ENCODE measurements at places on chromosomes 7 and 10.

DNA sequence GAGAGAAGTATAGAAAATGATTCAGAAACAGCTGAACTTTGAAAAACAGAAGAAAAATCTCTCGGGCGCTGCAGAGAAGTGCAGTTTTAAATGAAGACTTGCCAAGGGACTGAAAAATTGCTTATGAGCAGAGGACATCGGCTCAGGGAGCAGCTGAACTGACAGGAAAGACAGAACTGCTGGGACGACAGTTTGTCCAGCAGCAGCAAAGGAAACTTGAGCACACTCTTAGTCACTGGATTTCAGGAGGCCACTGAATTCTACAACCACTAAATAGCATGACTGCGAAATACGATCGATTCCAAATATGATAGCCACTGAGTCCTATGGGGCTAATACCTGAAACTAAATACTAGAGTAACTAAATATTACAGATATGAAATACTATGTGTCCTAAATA, 43.0 kb downstream of the LEP start:
- no peak for DNase-seq

DNA sequence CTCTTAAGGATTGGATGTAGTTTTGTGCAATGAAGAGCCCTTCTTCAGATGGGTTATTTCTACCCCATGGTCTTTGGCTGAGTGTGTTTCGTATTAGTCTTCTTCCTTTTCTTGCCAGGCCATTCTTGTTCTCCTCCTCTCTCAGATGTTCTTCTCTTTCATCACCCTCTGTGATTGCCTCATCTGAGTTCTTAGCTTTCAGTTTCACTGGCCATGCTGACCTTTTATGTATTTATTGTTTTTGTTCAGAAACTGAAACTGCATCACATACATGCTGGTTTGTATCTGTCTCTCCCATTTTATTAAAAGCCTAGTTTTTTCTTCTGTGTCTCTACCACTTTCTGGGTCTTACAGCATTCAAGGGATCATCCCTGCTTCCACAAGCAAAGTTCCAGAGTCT, 21.7 kb upstream of the PCGF5 start:
- no peak for DNase-seq

DNA sequence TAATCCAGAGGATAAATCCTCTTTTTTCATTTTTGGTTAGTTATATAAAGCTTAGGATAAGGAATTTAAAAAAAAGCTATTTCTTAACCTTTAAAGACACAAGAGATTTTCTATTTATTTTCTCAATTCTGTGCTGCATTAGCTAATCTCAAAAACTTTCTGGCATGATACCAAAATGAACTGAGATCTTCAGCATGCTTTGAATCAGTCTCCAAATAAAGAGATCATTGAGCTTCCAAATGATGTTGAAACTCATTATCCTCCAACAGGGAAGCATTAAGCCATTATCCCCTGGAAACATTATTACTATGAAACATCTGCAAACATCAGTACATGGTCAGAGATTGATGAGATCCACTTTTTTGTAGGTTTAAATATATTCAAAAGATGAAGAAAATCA, 350.3 kb upstream of the TEX47 start:
- no peak for DNase-seq

DNA sequence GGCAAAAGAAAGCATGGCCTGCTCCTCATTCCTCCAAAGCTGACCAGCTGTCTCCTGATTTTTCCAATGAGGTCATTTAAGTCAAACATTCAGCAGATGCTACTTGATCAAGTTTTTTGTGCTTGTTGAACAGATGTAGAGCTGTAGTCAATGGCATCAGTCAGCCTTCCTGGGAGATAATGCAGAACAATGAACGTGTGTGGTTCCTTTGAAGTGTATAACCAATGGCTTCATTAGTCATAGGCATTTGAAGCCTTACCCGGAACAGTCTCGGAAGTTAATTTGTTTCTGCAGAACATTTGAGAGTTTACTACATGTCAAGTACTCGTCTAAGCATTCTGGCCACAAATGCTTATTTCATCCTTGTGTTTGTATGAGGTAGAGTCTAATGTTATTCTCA, 227.1 kb downstream of the ADRA2A start:
- DNase-seq = no peak

DNA sequence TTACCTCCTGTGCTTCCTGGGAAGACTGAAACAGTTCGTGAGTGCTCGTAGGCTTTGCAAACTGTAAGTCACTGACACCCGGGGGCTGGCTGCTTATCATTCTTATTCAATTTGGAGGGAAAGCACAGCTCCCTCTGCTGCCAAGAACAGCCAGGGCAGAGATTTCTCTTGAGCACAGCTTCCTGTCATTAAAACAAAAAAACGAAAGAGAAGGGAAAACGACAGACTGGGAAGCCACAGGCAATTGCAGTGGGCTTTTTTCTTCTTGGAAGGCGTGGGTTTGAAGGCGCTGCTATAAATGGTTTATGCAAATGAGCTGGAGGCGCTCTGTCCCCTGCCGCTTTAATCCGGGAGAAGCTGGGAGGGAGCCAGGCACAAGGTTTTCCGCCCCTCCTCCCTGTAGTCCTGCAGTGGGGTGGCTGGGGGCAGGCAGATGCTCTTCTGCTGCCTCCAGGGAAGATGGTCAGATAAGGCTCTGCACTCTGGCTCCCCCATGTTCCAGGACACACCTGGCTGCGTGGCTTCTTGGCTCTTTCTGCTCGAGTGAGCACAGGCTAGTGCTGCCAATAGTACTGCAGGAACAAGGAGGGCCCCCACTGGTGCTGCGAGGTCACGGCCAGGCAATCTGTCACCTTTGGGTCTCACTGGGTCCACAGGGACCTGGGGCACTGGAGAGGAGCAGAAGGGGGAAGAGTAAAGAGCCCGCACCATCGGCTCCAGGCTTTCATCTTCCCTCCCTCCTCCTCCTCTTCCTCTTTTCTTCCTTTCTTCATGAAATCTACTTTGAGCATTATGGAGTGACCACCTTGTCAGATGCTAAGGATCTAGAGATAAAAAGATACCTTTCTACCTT, 49.5 kb downstream of the NEURL1 start:
- DNase-seq = no peak

GRCh38 chr7:45203936-45204445, 46.4 kb downstream of the RAMP3 start:
- DNase-seq = no peak

DNA sequence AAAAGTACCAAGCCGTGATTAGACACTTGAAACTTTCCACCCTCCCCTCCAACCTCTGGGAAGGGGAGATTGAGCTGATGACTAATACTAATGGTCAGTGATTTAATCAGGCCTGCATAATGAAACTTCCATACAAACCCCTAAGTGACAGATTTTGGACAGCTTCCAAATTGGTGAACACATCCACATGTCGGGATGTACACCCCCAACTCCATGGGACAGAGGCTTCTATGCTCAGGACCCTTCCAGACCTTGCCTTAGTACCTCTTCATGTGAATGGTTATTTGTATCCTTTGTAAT, 4.8 kb downstream of the NUB1 start:
- no peak for DNase-seq

GRCh38 chr10:24849501-24850299, 102.7 kb downstream of the PRTFDC1 start:
- no peak for DNase-seq

DNA sequence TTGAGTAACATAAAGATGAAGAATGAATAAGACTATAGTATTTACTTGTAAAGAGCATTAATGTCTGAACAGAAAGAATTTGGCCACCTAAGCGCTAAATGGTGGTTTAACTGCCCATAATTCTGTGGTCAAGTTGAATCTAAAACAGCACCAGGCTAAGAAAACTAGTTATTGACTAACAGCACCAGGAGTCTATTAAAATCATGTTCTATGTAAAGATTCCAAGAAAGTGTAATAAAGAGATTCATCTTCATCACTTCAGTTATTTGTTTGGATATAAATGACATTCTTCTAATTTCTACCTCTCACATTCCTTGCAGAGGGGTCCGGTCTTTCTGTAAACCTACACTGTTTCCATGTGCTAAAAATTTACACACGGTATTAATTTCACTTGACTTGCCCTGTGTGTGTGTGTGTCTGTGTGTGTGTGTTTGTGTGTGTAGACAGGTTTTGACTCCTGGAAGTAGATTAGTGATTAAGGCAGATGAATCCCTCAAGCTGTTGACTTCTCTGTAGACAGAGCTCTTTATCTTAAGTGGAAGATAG, 84.4 kb downstream of the KLF6 start:
- DNase-seq = no peak

- DNase-seq = no peak
Measured at GRCh38 chr7:129925416-129926002, 27.3 kb downstream of the UBE2H start.

DNA sequence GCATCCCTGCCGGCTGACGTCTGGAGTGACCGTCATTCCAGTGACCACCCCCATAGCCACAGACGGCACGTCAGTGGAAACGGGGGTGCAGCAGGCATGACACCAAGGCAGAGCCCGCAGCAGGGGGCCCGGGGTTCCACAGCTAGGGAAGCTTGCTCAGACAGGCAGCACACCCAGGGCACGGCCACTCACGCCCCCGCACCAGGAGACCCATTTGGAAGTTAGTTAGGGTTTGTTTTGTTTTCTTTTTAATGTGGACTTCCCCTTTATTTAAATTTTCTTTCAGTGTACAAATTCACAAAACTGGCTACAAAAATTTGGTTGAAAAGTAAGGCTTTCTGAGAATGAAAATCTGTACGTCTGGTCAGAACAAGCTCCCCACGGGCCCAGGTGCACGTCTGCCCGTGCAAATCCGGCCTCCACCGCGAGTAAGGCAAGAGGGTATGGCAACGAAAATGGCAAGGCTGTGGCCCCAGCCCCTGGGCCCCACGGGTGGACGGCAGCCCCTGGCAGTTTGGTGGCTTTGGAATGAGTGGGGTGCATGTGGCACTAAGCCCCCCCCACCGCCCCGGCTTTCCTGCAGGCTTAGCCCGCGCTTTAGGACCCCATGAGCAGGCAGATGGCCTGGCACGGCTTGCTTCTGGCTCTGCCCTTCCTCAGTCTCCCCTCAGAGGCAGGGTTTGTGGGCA, 124.2 kb downstream of the FAM53B start:
- DNase-seq = no peak

DNA sequence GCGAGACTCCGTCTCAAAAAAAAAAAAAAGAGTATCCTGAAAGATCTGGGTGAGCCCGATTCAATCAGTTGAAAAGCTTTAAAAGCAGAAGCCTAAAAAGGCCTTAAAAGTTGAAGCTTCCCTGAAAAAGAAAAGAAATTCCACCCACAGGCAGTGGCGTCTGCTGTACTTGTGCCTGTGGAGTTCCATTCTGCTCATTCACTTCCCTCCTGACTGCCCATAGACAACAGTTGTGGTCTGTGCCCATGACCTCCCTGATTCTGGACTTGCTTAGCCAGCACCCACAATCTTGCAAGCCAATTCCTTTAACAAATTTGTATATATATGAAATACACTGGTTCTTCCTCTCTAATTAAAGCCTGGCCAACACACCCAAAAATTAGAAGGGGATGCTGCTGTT, 141.7 kb downstream of the DLG5 start:
- no peak for DNase-seq

GRCh38 chr7:114783508-114783907, 138.4 kb upstream of the MDFIC start:
- no peak for DNase-seq

DNA sequence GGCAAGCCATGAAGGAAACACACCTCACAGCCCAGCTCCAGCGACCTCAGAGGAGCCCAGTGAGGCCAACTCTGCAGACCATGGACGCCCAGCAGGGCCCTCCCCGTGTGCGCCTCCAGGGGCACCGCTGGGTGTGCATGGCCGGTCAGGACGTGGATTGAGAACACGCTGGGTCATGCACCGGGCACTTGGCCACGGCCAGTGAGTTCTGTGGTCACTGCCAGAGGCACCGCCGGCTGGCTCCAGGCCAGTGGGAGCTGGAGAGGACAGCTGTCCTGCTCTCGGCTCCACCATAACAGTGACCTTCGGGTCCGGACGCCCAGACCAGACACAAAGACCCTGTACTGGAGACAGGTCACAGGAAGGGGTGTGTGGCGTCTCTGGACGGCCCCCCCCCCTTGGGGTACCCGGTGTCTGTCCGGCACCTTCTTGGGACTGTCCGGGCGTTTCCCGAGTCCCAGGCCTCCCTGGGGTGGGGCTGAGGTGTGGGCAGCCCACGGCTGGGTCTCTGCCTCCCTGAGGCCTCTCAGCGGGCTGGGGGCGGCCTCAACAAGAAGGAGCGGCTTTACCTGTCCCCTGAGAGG, 50.4 kb upstream of the NKX6-2 start:
- DNase-seq = no peak

DNA sequence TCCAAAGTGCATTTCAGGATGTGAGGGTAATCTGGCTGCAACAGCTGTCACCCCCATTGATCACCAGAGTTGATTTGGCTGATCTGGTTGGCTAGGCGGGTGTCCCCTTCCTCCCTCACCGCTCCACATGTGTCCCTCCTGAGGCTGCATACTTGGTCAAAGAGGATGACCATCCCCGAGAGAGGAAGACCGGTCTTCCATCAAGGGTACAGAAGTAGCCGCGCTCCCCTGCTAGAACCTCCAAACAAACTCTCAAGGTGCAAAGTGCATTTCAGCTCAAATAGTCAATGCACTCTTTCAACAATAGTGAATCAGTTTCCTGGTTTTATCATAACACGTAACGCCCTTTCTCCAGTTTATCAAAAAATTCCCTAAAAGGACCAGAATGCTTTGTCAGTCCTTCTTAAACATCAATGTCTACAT, 44.6 kb downstream of the CARD11 start:
- DNase-seq = no peak

DNA sequence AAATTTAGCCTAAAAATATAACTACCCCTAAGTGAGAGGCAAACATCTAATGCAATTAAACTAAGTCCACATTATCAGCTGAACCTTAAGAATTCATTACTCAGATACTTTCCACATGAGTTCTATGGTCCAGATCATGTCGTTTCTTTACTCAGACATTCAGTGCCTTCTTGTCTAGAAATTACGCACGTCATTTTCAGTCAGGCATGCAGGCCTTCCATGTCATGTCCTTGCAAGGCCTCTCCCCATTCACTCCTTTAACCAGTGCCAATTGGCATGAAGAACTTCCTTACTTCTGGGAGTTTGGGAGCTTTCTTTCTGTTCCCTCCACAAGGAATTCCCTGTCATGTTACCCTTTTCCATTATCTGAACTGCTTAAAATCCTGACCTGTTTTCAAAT, 118.8 kb downstream of the NRP1 start:
- DNase-seq = no peak

DNA sequence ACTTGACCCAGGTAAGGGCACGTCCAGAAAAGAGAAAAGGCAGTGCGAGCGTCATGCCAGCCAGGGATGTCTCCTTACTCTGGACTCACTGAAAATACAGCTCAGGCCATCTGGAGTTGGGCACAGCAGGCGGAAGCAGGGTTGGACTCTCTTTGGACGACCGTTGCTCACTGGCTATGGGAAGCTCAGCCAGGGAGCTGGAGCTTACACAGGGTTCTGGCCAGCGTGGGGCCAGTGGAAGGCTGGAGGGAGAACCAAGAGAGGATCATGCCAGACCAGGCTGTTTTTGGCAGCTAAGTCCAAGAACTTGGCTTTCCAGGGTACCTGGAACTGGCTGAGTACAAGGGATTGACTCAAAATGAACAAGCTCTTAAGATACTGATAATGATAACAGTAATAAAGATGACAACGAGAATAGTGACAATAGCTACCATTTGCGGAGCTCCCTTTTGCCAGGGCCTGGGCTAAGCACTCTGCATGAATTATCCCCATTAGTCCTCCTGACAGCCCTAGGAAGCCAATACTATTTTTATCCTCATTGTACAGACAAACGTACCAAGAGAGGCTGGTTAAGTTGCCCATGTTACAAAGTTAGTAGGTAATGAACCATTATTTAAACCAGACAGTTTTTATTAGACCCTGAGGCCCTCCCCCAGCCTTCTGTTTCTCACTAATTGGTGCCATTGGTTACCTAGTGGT, 177.6 kb downstream of the PTPN20 start:
- DNase-seq = no peak

GRCh38 chr7:155815332-155816191, 3.3 kb upstream of the SHH start:
- DNase-seq = peak; percentile 87

GRCh38 chr10:123556049-123556448, 110.1 kb upstream of the GPR26 start:
- no peak for DNase-seq
